ENCODE measurements at places on chromosomes 2 and 18.

DNA sequence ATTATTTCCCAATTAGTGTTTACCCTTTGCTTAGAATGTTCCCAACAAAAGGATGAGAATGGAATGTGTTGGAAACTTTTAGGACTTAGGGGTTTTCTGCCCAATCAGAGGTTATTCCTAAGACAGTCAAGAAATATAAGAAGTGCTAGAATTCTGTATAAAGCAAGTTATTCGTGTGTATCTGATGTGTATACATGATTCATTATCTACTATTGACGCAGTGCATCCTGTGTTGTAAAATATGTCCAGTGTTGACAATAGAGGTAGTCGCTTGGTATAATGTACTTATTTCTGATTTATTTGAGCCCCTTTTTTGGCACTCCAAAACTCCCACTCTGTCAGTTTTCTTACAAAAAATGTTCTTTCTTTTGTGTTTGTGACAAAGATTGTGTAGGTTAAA, 881 bp downstream of the PIKFYVE start:
- DNase-seq: no peak

DNA sequence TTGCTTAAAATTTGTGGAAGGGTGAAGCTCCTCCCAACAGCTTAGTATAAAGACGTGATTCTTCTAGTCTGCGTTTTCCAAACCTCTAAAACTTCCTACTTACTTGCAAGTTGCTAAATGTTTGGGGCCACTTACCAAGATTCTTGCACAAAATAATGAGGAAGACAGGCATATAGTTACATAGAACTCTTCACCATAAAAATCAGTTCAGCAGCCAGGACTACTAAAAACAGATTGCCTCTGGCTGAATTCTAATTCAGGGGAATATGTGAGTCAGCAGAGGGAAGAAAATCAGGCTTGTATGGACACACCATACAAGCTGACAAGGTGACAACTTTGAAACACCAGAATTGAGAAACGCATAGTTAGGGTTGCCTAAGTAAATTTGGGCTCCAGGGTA, 2.8 kb upstream of the PEX13 start:
- no peak for DNase-seq

GRCh38 chr2:144239726-144240125, 280.2 kb downstream of the ZEB2 start:
- DNase-seq: no peak

- no peak for DNase-seq
These were observed 8.5 kb upstream of the NCL start for GRCh38 chr2:231472816-231473215.

DNA sequence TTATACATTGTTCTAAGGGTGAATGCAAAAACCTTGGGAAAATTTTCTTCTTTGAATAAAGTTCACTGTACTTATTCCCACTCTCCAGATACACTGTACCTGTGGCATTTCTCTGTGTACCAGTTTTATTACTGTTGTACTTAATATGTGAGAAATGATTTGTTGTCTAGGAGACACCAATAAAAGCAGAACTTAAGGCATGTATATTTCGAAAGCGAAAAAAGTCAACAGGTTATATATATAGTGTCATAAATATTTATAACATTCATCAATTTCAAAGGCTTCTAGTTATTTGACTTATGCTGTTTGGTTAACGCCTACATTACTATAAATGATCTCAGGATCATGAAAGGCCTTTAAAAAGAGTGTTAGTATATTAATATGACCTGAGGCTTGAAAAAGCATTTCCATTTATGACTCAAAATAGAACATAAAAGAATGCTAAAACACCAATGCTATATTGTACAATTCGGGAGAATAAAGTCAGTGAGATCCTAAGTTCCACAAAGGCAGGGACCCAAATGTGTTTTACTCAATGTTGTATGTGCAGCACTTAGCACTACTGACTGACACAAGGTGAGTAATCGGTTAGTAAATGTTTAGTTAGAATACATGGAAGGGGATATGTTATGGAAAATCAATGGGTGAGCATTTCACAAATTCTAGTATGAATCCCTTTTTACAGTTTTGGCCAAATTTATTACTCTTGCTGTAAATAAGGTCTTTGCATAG, 32.2 kb upstream of the HNRNPA3 start:
- no peak for DNase-seq

GRCh38 chr2:50952596-50952995, 79.3 kb downstream of the NRXN1 start:
- no peak for DNase-seq

DNA sequence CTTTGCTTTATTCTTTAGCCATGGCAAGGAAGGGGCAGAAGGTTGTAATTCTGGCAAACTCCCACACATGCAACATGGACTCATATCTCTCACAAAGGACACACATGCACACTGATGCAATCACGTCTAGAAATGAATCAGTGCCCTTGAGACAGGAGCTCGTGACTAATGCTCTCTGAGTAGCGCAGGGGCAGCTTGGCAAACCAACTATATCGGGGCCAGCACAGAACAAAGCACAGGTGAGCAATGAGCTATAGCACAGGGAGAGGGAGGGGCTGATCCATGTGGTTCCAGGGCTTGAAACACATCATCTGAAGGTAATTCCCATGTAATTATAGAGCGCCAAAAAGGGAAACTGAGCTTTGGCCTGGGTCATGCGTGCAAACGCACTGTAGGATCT, 165.2 kb upstream of the KLF7 start:
- no peak for DNase-seq

DNA sequence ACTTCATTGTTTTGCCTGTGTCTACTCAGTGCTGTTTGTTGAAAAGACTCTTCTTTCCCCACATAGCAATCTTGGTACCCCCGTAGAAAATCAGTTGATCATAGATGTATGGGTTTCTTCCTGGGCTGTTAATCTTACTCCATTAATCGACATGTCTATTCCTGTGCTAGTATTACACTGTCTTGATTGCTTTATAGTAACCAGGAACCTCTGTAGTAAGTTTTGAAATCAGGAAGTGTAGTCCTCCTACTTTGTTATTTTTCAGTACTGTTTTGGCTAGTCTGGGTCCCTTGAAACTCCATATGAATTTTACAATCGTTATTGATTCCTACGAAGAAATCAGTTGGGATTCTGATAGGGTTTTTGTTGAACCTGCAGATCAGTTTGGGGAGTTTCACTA, 78.8 kb upstream of the FAM136A start:
- no peak for DNase-seq

DNA sequence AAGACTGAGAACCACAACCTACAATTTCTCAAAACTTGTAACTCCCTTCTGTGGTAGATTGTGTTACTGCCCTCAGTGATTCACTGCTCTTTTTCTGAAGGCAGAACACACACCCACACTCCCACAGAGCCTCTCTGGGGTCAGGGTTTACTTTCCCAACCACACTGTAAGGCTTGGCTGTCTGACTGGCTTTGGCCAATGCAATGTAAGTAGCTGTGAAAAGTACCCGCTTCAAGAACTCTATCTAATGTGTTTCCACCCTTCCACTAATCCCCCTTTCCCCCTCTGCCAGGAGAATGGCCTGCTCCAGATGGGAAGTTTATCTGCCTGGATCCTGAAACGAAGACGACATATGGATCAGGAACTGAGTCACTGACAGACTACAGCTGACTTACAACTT, 222.7 kb downstream of the CDH2 start:
- no peak for DNase-seq

DNA sequence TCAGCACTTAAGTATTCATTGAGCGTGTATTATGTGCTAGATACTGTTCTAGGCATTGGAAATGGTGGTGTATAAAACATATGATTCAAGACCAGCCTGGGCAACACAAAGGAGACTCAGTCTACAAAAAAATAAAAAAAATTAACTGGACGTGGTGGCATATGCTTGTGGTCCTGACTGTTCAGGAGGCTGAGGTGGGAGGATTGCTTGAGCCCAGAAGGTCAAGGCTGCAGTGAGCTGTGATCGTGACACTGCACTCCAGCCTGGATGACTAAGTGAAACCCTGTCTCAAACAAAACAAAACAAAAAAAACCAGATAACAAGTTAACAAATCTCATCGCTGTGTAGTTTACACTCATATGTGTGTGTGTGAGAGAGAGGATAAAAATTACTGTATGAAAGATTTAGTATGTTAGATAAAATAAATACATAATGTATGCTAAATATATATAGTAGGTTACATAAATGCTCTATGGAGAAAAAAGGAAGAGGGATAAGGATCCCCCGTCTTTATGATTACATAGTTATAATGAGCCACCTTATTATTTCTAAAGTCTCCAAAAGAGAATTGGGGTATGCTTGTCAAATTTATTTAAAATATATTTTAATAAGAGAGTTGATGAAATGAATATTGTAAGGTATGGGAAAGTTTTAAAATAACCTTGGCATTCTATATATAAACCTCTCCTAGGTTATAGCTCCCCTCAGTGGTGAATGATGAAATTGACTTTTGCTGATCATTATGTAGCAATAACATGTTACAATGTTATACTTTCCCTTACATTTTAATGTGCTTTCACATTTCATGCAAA, 69.2 kb downstream of the EHBP1 start:
- peak; percentile 67 for DNase-seq

GRCh38 chr2:101762451-101763171, 65.1 kb downstream of the MAP4K4 start:
- no peak for DNase-seq

GRCh38 chr2:217325251-217325650, 465.4 kb upstream of the TNP1 start:
- DNase-seq: no peak

DNA sequence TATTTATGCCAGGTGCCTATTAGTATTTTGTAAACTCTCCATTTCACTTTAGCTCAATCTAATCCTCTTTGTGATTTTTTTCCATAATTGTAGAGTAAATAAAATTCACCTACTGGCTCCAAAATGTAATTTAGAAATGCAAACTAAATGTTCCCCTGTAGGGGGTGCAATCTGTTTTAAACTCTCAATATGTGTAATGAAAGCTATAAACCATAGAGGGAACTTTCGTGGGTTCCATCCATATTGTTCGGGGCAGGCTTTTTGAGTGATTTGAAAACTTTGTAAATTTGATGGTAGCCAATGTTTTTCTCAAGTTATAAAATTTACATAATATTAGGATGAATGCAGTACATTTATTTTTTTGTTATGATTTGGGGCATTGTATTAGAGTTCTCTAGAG, 49.4 kb downstream of the TSPYL6 start:
- peak; percentile 30 for DNase-seq

DNA sequence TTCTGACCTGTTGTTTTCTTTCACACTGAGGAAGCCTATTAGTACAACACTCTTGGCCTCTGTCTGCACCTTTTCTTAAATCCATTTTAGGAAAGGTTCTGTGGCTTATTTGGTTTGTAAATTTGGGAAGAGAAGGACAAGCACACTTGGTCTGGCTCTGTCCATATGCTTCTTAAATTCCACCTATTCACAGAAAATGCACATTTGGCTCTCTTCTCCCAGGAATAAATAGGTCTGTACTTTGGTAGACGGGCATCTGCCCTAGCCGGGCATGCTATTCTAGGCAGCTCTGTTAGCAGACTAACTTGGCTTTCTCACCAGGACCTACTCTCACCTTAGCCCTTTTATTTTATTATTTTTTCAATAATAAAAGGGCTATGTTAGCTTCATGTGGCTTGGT, 1211.8 kb upstream of the SLC39A10 start:
- peak; percentile 96 for DNase-seq

- peak; percentile 71 for DNase-seq
These were observed 56.6 kb downstream of the CLHC1 start for GRCh38 chr2:55175254-55176093.

DNA sequence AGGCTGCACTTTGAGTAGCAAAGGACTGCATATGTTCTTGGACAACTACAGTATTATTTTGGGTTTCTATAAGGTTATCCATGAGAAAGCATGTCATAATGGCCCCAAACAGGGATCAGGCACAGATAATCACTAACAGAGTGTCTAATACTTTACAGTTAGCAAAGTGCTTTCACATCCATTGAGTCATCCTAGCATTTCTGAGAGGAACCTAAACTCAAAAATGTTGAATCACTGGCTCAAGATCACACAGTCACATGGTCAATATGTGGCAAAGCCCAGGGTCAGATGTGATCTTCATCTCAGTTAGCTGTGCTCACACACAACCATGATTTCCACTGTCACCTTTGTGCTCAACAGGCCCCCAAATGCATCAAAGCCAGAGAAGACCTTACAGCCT, 156.1 kb upstream of the VRK2 start:
- no peak for DNase-seq

GRCh38 chr2:241507430-241508239, 749 bp downstream of the STK25 start:
- DNase-seq: no peak

- no peak for DNase-seq
These were observed 3.3 kb downstream of the WDR12 start for GRCh38 chr2:202908186-202908585.

GRCh38 chr2:68226794-68227193, 25.5 kb downstream of the PPP3R1 start:
- DNase-seq: no peak

DNA sequence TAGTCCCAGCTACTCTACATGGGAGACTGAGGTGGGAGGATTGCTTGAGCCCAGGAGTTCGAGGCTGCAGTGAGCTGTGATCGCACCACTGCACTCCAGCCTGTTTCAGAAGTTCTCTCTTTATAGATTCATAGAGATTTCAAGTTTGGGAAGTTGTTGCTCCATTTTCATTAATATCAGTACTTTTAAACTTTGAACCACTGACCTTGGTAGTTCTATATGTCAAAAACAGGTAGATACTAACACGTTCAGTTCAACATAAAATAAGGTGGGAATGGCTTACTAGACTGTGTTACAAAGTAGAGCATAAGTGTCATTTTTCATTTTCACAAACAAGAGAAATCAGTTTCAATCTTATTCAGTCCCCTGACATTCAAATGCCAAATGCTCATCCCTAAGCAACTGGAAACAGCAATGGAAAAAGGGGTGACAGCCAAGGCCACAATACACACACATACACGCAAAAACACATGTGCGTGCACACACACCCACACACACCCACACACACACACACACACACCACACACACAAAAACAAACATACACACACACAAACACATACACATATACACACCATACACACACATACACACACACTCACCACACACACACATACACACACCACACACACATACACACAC, 71.7 kb downstream of the PIEZO2 start:
- no peak for DNase-seq
